Kidney (tissue), 22 donors: ENCODE measurements at places on chromosomes 4 and X. TPM values are rescaled to one million over a fixed set of nuclear protein-coding genes. Genes with fewer than 3 reads are reported as not detected.

DNA sequence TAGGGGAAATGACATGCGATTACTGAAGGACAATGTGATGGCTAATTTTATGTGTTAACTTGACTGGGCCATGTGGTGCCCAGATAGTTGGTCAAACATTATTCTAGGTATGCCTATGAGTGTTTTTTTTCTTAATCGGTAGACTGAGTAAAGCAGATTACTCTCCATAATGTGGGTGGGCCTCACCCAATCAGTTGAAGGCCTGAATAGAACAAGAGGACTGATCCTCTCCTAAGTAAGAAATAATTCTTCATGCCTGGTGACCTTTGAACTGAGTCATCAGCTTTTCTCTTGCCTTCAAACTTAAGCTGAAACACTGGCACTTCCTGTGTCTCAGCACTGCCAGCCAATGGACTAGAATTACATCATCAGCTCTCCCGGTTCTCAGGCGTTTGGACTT, 164.0 kb upstream of the FGF13 start:
- H3K4me3 ChIP-seq: no peak overlapping the region
- no peaks in the 10 kb centered on the region for H3K27me3 ChIP-seq
- H3K4me1 ChIP-seq: no peaks in the 10 kb centered on the region
- no peak overlapping the region for H3K27ac ChIP-seq

The CSAG3 gene
- total RNA-seq: not detected

- no peaks in the 10 kb centered on the region for H3K27me3 ChIP-seq
- no peak for DNase-seq
- H3K36me3 ChIP-seq: no peaks in the 10 kb centered on the region
- H3K27ac ChIP-seq: no peak overlapping the region
Observed at GRCh38 chr4:57764856-57765255, 654.7 kb upstream of the IGFBP7 start.

DNA sequence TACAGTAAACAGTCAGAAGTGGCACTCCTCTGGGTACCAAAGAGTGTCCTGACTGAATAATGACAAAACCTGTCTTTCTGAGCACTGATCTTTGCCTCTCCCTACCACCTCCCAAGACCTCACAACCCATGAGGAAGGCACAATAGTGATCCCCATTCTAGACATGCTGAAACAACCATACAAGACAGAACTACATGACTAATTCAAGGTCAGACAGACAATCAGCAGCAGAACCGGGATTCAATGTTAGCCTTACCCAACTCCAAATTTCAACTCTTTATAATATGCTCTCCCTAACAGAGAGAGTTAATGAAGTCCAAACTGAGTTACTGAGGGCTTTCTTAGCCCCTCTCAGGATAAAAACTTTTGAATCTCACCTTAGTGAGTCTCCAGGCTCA, 71.0 kb downstream of the IRF2 start:
- no peak overlapping the region for H3K4me3 ChIP-seq
- no peak overlapping the region for H3K27ac ChIP-seq
- H3K4me1 ChIP-seq: peaks cover 2% of the 10 kb centered on the region
- H3K27me3 ChIP-seq: no peaks in the 10 kb centered on the region
- peaks cover 25% of the 10 kb centered on the region for H3K36me3 ChIP-seq

The P2RY10 gene
- 1.9 TPM for total RNA-seq

DNA sequence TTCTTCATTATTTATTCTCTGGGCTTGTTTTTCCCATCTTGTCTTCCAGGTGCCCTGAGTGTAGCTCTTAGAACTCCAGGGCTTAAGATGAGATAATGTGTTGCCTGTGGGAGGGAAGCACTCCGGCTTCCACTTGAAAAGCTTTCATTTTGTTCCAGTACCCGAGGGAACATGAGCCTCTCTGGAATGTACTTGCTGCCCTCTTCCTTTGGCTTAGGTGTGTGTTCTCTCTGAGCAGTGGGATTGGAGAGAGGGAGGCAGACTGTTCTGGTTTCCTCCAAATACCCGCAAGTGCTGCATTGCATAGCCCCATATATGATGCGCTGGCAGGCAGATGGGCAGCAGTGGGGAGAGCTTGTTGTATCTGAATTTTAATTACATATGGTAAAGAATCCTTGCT, 861 bp upstream of the DTHD1 start:
- no peaks in the 10 kb centered on the region for H3K27me3 ChIP-seq
- DNase-seq: no peak
- no peaks in the 10 kb centered on the region for H3K36me3 ChIP-seq
- H3K27ac ChIP-seq: no peak overlapping the region

DNA sequence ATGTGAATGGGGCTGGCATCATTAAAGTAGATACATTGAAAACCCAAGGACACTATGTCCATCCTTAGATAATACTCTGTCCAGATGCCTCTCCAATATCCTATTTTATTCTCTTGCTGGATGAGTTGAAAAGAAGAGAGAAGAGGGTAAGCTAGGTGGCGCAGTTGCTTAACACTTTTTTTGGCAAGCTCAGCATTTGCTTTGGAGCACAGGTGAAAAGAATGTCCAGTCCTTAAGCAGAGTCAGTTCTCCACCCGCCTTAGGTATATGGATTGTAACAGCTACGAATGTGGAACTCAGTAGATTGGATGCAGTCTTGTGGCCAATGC, 208.4 kb downstream of the NWD2 start:
- DNase-seq: peak; percentile 76
- H3K4me3 ChIP-seq: peak overlapping the region; percentile 64
- no peaks in the 10 kb centered on the region for H3K4me1 ChIP-seq

GRCh38 chrX:44890247-44890646, 17.3 kb downstream of the KDM6A start:
- no peaks in the 10 kb centered on the region for H3K27me3 ChIP-seq
- no peak for DNase-seq
- H3K36me3 ChIP-seq: no peaks in the 10 kb centered on the region
- no peaks in the 10 kb centered on the region for H3K4me1 ChIP-seq
- H3K27ac ChIP-seq: no peak overlapping the region
- H3K4me3 ChIP-seq: no peak overlapping the region

GRCh38 chr4:116982656-116983055, 102.7 kb downstream of the TRAM1L1 start:
- H3K27ac ChIP-seq: no peak overlapping the region
- no peak for DNase-seq
- H3K4me1 ChIP-seq: no peaks in the 10 kb centered on the region
- H3K27me3 ChIP-seq: no peaks in the 10 kb centered on the region
- no peak overlapping the region for H3K4me3 ChIP-seq
